Pancreas (tissue), 10 donors: ENCODE measurements at places on chromosomes 6 and 20. TPM values are rescaled to one million over a fixed set of nuclear protein-coding genes. Genes with fewer than 3 reads are reported as not detected.

The PLA2G7 gene
- polyA plus RNA-seq = 0.16 TPM

The OLIG3 gene
- polyA plus RNA-seq = not detected

The C6orf118 gene
- 0.19 TPM for polyA plus RNA-seq

The C2 gene
- 0.63 TPM for polyA plus RNA-seq

GRCh38 chr20:8490076-8490830, 358.2 kb downstream of the PLCB1 start:
- no peak overlapping the region for H3K4me3 ChIP-seq
- no peaks in the 10 kb centered on the region for H3K27me3 ChIP-seq
- no peak for DNase-seq
- H3K27ac ChIP-seq = no peak overlapping the region

- no peak for DNase-seq
- no peaks in the 10 kb centered on the region for H3K4me1 ChIP-seq
- no peaks in the 10 kb centered on the region for H3K36me3 ChIP-seq
- no peak overlapping the region for H3K27ac ChIP-seq
These were observed 107.9 kb upstream of the PREP start for GRCh38 chr6:105510746-105511145.

- DNase-seq = no peak
- no peaks in the 10 kb centered on the region for H3K27me3 ChIP-seq
- H3K4me1 ChIP-seq = no peaks in the 10 kb centered on the region
- H3K27ac ChIP-seq = no peak overlapping the region
- no peaks in the 10 kb centered on the region for H3K36me3 ChIP-seq
These were observed 9.6 kb upstream of the CST3 start for GRCh38 chr20:23647346-23647745.

- H3K4me1 ChIP-seq = no peaks in the 10 kb centered on the region
- DNase-seq = no peak
- no peak overlapping the region for H3K4me3 ChIP-seq
- H3K36me3 ChIP-seq = no peaks in the 10 kb centered on the region
These were observed 17.0 kb downstream of the TFAP2A start for GRCh38 chr6:10397756-10398445.

DNA sequence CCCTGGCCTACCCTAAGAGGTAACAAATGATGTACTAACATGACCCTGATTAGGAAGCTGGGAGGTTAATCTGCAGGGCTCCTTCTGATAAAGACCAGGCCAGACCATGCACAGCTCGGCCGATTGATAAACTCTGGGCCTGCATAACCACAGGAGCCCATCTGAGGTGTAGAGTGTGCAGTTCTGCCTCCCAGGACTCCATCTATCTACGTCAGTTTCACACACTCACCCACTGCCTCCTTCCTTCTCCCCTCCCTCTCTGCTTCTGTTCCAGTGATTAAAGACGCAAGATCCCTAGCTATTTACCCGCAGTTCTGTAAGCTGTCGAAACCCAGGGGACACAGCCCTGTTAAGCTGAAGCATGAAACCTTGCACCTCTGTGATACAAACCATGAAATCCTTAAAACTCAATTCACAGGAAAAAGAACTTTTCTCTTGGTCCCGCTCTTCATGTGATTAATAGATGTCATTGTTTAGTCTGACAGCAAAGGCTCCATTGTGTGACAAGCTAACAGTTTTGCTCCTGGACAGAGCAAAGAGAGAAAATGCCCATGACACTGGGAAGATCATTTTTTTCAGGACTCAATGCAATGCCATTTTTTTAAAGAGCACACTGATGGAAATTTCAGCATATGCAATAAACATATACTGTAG, 470.6 kb downstream of the MAFB start:
- no peaks in the 10 kb centered on the region for H3K4me1 ChIP-seq
- H3K36me3 ChIP-seq = no peaks in the 10 kb centered on the region
- no peak overlapping the region for H3K4me3 ChIP-seq
- H3K27me3 ChIP-seq = no peaks in the 10 kb centered on the region
- H3K27ac ChIP-seq = no peak overlapping the region
- no peak for DNase-seq

DNA sequence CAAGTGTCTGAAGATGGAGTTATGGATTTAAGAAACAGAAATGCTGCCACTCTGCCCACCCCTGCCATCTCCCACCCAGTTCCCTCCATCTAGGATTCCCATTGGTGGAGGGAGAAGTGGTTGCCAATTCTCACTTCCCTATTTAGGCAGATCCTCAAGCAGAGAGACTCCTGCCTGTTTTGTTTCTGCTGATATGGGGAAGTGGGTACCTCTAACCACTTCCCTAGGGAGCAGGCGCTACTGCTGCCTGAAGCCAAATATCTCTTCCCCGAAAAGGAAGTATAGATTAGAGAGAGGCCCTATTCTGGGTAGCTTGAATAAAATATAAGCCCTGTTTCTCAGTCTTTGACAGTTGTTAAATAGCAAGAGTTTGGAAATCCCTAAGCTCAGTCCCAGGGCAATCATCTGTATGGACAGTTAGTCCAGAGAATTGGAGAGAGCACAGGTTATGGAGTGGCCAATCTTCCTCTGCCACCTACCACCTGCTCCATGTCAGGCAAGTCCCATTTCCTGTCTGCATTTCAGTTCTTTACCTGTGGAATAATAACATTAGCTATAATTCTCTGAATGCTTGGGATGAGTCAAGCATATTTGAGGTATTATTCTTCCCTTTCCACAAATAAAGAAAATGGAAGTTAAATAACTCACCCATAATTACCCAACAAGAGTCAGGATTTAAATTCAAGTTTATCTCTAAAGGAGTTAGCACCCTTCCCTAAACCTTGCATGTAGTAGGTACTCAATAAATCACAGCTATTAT, 2.6 kb upstream of the ADGB start:
- no peaks in the 10 kb centered on the region for H3K27me3 ChIP-seq
- no peaks in the 10 kb centered on the region for H3K4me1 ChIP-seq
- H3K27ac ChIP-seq = no peak overlapping the region
- DNase-seq = no peak
- H3K36me3 ChIP-seq = no peaks in the 10 kb centered on the region

- no peak overlapping the region for H3K27ac ChIP-seq
- no peaks in the 10 kb centered on the region for H3K27me3 ChIP-seq
- no peaks in the 10 kb centered on the region for H3K4me1 ChIP-seq
- no peak overlapping the region for H3K4me3 ChIP-seq
- peaks cover 20% of the 10 kb centered on the region for H3K36me3 ChIP-seq
These were observed 6.5 kb downstream of the PDRG1 start for GRCh38 chr20:31945319-31945718.

DNA sequence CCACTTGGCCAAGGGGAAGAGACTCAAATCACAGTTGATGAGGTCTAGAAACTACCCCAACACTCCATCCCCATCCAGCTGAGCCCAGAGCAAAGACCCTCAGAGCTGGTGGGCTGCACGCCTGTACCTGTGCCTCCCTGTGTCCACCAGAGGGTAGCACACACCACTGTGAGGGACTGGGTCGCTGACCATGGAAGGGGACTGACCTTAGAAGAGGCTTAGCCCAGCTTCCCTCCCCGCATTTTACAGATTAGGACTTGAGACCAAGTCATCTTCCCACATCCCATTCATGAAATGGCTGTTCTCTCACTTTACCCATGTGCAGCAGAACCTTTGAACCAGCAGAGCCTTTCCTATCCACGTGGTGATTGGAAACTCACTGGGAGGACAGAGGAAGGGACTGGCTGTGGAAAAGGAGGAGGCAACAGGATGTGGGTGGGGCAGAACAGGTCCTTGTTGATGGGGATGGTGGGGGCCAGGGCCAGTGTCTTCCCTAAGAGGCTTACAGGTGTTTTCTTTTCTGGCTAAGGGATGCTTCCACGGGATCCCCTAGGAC, 44.3 kb downstream of the CPXM1 start:
- H3K36me3 ChIP-seq = no peaks in the 10 kb centered on the region
- no peak overlapping the region for H3K27ac ChIP-seq
- no peaks in the 10 kb centered on the region for H3K27me3 ChIP-seq
- H3K4me3 ChIP-seq = no peak overlapping the region
- no peaks in the 10 kb centered on the region for H3K4me1 ChIP-seq

DNA sequence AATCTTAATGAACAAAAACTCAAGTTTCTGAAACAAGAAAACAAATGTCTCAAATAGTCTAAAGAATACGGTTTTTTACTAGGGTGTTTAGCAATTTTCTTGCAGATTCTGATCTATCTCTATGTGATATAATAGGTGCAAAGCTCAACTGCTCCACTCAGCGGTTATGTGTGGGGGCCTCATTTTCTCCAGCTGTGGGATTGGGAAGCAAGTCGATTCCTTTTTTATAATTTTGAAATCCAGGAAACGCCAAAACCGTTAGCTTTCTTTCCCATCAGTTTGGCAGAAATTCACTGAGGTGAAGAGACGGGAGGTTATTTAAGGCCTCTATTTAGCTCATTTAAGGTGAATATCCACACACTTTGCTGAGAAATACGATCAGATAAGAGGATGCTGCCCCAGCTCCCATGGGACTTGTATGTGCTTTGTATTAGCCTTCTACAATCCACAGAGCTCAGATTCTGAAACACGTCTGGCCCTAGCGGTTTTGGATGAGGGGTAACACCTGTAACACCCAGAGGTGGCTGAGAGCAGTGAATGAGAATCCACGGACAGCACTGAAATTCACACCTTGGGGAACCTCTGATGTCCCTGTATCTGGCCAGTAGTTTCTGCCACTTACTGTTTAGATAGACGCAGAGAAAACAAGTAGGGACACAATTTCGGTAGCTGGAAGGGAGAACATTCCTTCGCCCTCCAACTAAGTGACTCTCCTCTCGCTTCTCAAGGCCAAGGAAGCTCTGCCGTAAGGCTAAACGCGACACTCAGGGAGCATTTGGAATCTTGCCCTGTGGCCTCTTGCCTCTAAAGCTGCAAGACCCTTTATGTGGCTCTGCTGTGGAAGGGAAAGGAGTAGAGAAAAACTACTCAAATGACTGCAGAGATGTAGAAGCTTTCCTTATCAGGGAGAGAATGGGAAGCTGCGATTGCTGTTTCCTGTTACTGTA, 6.5 kb upstream of the BCAS4 start:
- no peaks in the 10 kb centered on the region for H3K36me3 ChIP-seq
- DNase-seq = no peak
- no peak overlapping the region for H3K4me3 ChIP-seq
- peaks cover 7% of the 10 kb centered on the region for H3K4me1 ChIP-seq
- H3K27ac ChIP-seq = no peak overlapping the region
- H3K27me3 ChIP-seq = no peaks in the 10 kb centered on the region
